ENCODE measurements at places on chromosomes 6 and 20. TPM values are rescaled to one million over a fixed set of nuclear protein-coding genes. Genes with fewer than 3 reads are reported as not detected.

Gene GHRH
- not detected for total RNA-seq

Gene PDE10A
- total RNA-seq: not detected

Gene CBLN4
- total RNA-seq: not detected

Gene PGC
- not detected for total RNA-seq

Gene FOXF2
- not detected for total RNA-seq

Gene GFRAL
- not detected for total RNA-seq

Gene DCDC2
- total RNA-seq: not detected

Gene SNRPB2
- total RNA-seq: 108 TPM

Gene NKAIN4
- not detected for total RNA-seq

- no peaks in the 10 kb centered on the region for H3K27me3 ChIP-seq
- H3K27ac ChIP-seq: no peak overlapping the region
- no peaks in the 10 kb centered on the region for H3K36me3 ChIP-seq
- peaks cover 6% of the 10 kb centered on the region for H3K4me1 ChIP-seq
These were observed 8.8 kb downstream of the MYH7B start for GRCh38 chr20:34964486-34964885.

DNA sequence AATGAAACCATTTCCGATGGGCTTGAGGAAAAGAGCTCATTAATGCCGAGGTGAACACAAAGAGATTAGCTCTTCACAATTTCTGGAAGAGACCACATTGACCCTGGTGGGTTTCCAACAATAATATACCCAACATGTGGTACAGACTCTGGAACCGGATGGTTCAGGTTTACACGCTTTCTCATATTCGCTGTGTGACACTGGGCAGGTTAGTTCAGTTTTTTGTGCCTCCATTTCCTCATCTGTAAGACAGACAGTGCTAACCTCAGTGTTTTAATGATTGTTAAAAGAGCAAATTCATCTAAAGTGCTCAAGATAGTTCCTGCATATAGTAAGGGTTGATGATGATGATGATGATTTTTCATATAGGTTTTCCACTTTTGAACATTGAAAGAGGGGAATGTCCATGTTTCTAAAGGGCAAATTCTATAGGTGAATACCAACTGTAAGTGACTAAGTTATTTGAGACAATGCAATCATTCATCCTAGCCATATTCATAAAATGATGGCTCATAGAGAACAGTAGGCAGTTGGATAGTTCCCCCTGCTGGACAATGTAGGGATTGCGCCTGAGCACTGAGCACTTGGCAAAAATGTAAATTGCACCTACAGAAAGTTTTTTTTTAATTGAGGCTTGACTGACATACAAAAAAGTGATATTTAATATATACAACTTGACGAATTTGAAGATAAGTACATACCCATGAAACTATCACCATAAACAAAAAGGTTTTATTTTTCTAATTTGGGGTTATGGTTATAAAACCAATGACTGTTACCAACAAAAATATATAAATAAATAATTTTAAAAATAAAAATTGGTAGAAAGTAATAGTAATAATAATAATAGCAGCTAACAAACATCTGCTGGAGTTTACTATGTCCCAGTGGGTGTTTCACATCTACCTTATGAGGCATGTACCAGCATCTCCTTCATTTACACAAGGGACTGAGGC, 2.1 kb upstream of the PERP start:
- H3K27me3 ChIP-seq: peaks cover 38% of the 10 kb centered on the region
- DNase-seq: peak; percentile 93
- no peaks in the 10 kb centered on the region for H3K36me3 ChIP-seq
- peaks cover 16% of the 10 kb centered on the region for H3K4me1 ChIP-seq

- H3K36me3 ChIP-seq: peaks cover 36% of the 10 kb centered on the region
- no peak overlapping the region for H3K27ac ChIP-seq
- peaks cover 25% of the 10 kb centered on the region for H3K4me1 ChIP-seq
These were observed 124.9 kb upstream of the EDN1 start for GRCh38 chr6:12165297-12165696.

DNA sequence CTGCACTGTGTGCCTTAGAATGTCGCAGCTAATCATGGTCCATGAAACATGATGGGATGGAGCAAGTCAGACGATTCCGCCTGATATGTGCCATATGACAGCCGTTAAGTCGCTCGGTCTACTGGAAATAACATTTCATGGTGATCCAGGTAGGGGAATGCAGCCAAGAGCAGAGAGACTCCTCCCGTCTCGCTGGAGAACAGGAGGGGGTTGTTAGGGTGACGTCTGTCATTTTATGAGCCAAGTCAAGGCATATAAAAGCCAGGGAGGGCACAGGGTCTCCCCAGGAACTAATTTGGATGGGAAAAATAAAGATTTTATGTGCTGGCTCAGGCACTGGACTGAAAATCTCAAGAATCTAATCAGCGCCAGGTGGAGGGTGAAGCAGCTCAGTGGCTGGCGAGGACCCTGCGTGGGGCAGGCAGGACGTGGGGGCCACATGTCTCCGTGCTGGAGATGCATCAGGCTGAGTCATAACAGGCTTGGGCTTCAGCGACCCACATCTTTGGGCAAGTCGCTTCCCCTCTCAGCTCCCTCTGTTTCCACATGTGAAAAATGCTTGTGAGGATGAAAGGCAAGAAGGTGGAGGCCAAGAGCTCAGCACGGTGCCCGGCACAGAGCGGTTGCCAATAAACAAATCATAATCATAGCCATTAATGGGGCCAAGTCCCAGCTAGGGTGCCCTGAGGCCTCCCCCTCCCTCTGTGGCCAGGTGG, 234.6 kb downstream of the ANKRD60 start:
- no peak for DNase-seq
- H3K36me3 ChIP-seq: no peaks in the 10 kb centered on the region

- H3K4me3 ChIP-seq: no peak overlapping the region
- no peak for DNase-seq
- H3K36me3 ChIP-seq: peaks cover 9% of the 10 kb centered on the region
These were observed 93.6 kb downstream of the RPP40 start for GRCh38 chr6:4910037-4910760.

GRCh38 chr6:118639054-118639964, 12.1 kb downstream of the CEP85L start:
- H3K27ac ChIP-seq: no peak overlapping the region
- no peak overlapping the region for H3K4me3 ChIP-seq
- H3K36me3 ChIP-seq: peaks cover 20% of the 10 kb centered on the region
- H3K27me3 ChIP-seq: no peaks in the 10 kb centered on the region
- DNase-seq: no peak

GRCh38 chr6:25755483-25755882, 941 bp downstream of the SLC17A4 start:
- DNase-seq: no peak
- H3K36me3 ChIP-seq: no peaks in the 10 kb centered on the region
- H3K4me3 ChIP-seq: no peak overlapping the region
- no peak overlapping the region for H3K27ac ChIP-seq
- H3K27me3 ChIP-seq: peaks cover 5% of the 10 kb centered on the region

DNA sequence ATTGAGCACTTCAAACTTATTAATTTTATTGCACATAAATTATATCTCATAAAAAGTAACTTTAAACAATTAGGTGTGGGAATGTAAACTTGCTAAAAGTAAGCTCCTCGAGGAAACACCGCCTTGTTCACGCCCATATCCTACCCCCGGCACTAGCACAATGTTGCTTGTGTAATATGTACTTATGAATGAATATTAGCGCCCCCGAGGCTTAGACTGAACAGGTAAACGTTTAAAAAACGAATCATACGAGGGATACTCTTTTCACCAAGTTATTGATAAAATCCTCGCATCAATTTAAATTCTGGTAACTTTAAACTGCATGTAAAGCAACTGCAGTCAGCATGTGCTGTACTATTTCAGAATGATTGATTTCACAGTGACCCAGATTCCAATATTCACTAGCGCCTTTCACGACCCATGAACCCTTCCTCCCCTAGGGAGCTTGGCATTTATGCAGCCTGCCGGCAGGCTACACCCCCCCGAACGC, 637 bp downstream of the TFB1M start:
- DNase-seq: peak; percentile 15
- H3K27ac ChIP-seq: peak overlapping the region; percentile 99
- peaks cover 30% of the 10 kb centered on the region for H3K36me3 ChIP-seq
- peaks cover 40% of the 10 kb centered on the region for H3K4me1 ChIP-seq
- H3K4me3 ChIP-seq: peak overlapping the region; percentile 98

GRCh38 chr6:41634657-41635056, 3.6 kb upstream of the MDFI start:
- no peak overlapping the region for H3K27ac ChIP-seq
- H3K36me3 ChIP-seq: no peaks in the 10 kb centered on the region
- no peak for DNase-seq
- peaks cover 25% of the 10 kb centered on the region for H3K27me3 ChIP-seq
- H3K4me3 ChIP-seq: no peak overlapping the region
- H3K4me1 ChIP-seq: peaks cover 4% of the 10 kb centered on the region

GRCh38 chr6:79687759-79688158, 56.6 kb downstream of the SH3BGRL2 start:
- no peak overlapping the region for H3K4me3 ChIP-seq
- no peak for DNase-seq
- H3K36me3 ChIP-seq: no peaks in the 10 kb centered on the region
- H3K27me3 ChIP-seq: peaks cover 2% of the 10 kb centered on the region

GRCh38 chr6:15296735-15297134, 50.9 kb downstream of the JARID2 start:
- no peaks in the 10 kb centered on the region for H3K27me3 ChIP-seq
- peaks cover 77% of the 10 kb centered on the region for H3K4me1 ChIP-seq
- peaks cover 28% of the 10 kb centered on the region for H3K36me3 ChIP-seq
- peak overlapping the region; percentile 82 for H3K27ac ChIP-seq
- peak; percentile 71 for DNase-seq

DNA sequence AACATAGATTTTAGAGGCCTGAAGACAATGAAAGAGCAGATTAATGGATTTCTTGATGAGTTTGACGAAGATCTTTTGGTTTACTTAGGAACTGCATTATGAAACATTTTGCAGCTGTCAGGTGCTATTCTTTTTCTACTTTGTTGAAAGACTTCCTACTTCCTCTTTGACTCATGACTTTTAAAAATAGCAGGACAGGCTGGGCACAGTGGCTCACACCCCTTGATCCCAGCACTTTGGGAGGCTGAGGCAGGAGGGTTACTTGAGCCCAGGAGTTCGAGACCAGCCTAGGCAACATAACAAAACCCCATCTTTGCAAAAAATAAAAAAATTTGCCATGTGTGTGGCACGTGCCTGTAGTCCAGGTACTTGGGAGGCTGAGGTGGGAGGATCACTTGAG, 52.0 kb downstream of the ITCH start:
- peak overlapping the region; percentile 63 for H3K27ac ChIP-seq
- H3K4me1 ChIP-seq: peaks cover 18% of the 10 kb centered on the region

- no peaks in the 10 kb centered on the region for H3K36me3 ChIP-seq
- H3K4me1 ChIP-seq: no peaks in the 10 kb centered on the region
- no peak for DNase-seq
- H3K27me3 ChIP-seq: peaks cover 4% of the 10 kb centered on the region
- H3K27ac ChIP-seq: no peak overlapping the region
These were observed 21.8 kb upstream of the SAMD5 start for GRCh38 chr6:147486683-147487082.

GRCh38 chr6:132084811-132085509, 133.8 kb upstream of the CCN2 start:
- H3K4me1 ChIP-seq: no peaks in the 10 kb centered on the region
- H3K27me3 ChIP-seq: no peaks in the 10 kb centered on the region
- DNase-seq: no peak
- H3K4me3 ChIP-seq: no peak overlapping the region
- no peaks in the 10 kb centered on the region for H3K36me3 ChIP-seq

DNA sequence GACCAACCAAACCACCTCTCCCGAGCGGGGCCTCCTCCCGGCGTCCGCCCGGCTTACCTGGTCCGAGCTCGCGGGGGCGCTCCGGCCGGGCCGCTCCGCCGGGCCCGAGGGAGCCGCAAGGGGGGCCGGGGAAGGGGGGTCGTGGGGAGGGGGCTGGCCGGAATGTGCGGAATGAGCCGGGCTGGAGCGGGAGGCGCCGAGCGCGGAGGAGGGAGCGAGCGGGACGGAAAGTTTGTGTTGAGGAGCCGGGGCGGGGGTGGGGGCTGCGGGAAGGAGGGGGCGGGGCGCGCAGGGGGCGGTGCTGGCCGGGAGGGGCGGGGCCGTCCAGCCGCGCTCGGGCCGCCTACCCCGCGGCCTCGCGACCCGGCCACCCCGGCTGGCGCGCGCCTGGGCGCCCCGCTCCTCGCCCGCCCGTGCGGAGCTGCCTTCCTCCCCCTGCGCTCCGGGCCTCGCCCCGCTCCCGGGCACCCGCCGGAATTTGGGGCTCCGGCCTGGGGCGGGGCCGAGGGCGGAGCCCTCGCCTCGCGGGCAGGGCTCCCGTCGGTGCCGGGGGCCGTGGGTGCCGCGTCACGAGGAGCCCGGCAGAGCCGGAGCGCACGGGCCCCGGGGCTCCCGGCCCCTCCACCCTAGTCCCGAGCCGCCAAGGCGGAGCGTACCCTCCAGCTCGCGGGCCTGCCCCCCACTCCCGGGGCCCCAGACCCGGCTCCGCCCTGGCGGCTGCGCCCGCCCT, at the start of gene TEAD3:
TEAD3 (minus strand) TSS at position 239 of the 730 bp plus-strand sequence.
- peak within 1 kb of the TSS; percentile 75 for H3K27ac ChIP-seq
- H3K36me3 ChIP-seq: no peaks in the 10 kb centered on the region
- DNase-seq: peak; percentile 48
- H3K4me3 ChIP-seq: peak within 1 kb of the TSS; percentile 72
- peaks cover 11% of the 10 kb centered on the region for H3K27me3 ChIP-seq
- peaks cover 14% of the 10 kb centered on the region for H3K4me1 ChIP-seq

All from activated CD8-positive, alpha-beta T cell treated with anti-CD3 and anti-CD28 coated beads for 36 hours (primary cell).